ENCODE measurements at places on chromosomes 6 and 20.

- H3K36me3 ChIP-seq: peaks cover 1% of the 10 kb centered on the region
- DNase-seq: peak; percentile 57
- no peak overlapping the region for H3K27ac ChIP-seq
- peak overlapping the region; percentile 68 for H3K4me3 ChIP-seq
- peaks cover 63% of the 10 kb centered on the region for H3K27me3 ChIP-seq
Measured at GRCh38 chr6:21664314-21665109, 71.0 kb downstream of the SOX4 start.

- peaks cover 2% of the 10 kb centered on the region for H3K27me3 ChIP-seq
- no peak for DNase-seq
- no peak overlapping the region for H3K27ac ChIP-seq
- peaks cover 18% of the 10 kb centered on the region for H3K4me1 ChIP-seq
- no peaks in the 10 kb centered on the region for H3K36me3 ChIP-seq
- no peak overlapping the region for H3K4me3 ChIP-seq
Measured at GRCh38 chr6:139763468-139764210, 389.2 kb upstream of the CITED2 start.

DNA sequence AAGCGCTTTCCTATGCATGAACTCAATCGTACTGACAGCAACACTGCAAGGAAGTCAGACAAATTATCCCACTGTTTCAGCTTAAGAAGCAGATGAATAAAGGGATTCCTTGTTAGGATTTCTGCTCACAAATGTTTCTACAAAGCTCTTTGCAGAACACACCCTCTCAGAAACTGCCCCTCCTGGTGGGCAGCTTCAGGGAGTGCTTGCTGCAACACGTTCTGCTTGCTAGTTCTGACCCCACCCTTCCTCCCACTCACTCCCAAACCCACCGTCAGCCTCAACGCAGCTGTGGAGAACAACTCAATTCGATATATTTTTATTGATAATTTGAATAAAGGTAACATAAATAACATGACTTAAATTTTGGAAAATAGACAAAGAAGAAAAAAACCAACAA lies 250.8 kb upstream of the PRDM1 start:
- peaks cover 8% of the 10 kb centered on the region for H3K4me1 ChIP-seq
- no peaks in the 10 kb centered on the region for H3K27me3 ChIP-seq
- peak; percentile 48 for DNase-seq
- no peak overlapping the region for H3K27ac ChIP-seq

DNA sequence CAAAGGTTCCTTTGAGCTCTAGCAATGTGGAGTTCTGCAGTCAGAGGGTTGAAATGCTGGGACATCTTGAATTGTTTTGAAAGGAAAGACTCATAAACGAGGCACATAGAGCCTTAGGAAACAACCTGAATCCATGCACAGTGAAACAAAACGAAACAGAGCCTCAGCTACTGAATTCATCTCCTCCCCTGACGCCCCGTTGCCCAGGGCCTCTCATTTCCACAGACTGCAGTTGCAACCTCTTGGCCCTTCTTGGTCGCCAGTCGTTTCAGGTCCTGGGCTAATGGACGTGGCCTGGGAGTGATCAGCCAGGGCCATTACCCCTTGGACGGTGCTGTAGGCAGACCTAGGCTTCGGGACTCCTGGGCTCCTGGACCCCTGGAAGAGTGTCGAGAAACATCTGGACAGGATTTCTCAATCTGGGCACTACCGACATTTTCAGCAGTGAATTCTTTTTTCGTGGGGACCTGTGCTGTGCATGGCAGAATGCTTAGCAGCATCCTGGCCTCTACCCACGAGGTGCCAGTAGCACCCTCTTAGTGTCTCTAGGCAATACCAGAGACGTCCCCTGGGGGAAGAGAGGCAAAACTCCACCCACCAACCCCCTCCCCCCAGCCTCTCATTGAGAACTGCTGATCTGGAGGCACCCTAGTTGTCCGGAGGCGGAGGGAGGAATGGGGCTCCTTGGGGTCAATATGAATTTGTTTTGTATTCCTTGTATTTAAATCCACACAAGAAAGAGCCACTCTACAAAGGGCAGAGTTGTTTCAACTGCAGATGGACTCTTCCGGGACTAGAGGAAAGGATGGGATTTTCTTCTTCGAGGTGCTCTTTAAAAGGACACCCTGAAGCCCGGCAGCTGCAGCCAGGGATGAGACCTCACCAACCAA lies 50.2 kb downstream of the TMEM242 start:
- DNase-seq: no peak
- peaks cover 7% of the 10 kb centered on the region for H3K4me1 ChIP-seq
- no peaks in the 10 kb centered on the region for H3K36me3 ChIP-seq
- peak overlapping the region; percentile 85 for H3K4me3 ChIP-seq

- H3K4me3 ChIP-seq: no peak overlapping the region
- no peak for DNase-seq
- H3K4me1 ChIP-seq: no peaks in the 10 kb centered on the region
- no peak overlapping the region for H3K27ac ChIP-seq
- no peaks in the 10 kb centered on the region for H3K36me3 ChIP-seq
Measured at GRCh38 chr6:4320860-4321259, 185.5 kb upstream of the ECI2 start.

DNA sequence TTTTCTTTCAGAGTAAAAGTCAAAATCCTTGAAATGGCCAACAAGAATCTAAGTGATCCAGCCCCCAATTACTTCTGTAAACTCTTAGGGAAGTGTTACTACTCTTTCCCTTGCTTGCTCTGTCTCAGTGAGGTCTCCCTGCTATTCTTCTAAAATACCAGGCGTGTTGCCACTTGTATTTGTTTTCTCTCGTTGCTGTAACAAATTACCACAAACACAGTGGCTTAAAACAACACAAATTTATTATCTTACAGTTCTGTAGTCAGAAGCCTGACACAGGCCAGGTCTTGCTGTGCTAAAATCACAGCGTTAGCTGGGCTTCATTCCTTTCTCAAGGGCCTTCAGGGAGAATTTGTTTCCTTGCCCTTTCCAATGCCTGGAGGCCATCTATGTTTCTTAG lies 59.9 kb downstream of the HECA start:
- no peak overlapping the region for H3K27ac ChIP-seq
- peaks cover 5% of the 10 kb centered on the region for H3K36me3 ChIP-seq
- peaks cover 2% of the 10 kb centered on the region for H3K4me1 ChIP-seq
- H3K27me3 ChIP-seq: no peaks in the 10 kb centered on the region

DNA sequence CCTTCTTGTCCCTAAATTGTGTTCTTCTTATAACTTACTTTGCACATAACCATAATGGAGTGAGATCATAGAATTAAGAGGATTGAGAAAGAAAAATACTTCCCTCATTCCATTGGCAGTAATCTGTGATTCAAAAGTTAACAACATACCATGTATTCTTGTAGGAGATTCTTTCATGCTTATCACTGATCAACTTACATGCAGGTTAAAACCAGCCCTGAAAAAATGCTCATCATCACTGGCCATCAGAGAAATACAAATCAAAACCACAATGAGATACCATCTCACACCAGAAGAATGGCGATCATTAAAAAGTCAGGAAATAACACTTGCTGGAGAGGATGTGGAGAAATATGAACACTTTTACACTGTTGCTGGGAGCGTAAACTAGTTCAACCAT lies 36.5 kb upstream of the GFRAL start:
- H3K27ac ChIP-seq: no peak overlapping the region
- no peak overlapping the region for H3K4me3 ChIP-seq
- no peaks in the 10 kb centered on the region for H3K36me3 ChIP-seq
- DNase-seq: no peak

DNA sequence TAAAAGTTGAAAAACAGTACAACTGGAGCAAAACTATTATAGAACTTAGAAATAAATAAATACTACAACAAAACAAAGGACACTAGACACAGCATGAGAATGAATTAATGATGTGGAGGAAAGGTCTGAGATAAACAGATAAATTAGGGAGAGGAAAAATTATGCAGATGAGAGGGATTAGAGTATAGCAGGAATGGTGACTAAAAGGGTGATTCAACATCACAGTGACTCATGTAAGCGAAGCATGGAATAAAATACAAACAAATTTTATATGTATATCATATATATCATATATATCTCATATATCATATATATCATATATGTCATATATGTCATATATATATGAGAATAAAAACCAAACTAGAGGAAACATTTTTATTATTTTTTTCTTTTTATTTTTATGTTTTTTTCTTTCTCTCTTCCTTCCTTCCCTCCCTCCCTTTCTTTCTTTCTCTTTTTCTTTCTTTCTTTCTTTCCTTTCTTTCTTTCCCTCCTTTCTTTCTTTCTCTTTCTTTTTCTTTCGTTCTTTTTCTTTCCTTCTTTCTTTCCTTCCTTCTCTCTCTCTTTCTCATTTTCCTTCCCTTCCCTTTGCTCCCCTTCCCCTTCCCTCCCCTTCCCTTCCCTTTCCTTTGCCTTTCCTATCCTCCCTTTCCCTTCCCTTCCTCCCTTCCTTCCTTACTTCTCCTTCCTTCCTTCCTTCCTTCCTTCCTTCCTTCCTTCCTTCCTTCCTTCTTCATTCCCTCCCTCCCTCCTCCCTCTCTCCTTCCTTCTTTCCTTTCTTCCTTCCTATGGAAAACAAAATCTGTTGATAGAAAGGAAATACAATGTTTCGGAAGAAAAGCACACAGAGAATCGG lies 1014.6 kb downstream of the GRIK2 start:
- no peak overlapping the region for H3K27ac ChIP-seq
- H3K4me3 ChIP-seq: no peak overlapping the region
- H3K36me3 ChIP-seq: no peaks in the 10 kb centered on the region
- no peaks in the 10 kb centered on the region for H3K27me3 ChIP-seq

DNA sequence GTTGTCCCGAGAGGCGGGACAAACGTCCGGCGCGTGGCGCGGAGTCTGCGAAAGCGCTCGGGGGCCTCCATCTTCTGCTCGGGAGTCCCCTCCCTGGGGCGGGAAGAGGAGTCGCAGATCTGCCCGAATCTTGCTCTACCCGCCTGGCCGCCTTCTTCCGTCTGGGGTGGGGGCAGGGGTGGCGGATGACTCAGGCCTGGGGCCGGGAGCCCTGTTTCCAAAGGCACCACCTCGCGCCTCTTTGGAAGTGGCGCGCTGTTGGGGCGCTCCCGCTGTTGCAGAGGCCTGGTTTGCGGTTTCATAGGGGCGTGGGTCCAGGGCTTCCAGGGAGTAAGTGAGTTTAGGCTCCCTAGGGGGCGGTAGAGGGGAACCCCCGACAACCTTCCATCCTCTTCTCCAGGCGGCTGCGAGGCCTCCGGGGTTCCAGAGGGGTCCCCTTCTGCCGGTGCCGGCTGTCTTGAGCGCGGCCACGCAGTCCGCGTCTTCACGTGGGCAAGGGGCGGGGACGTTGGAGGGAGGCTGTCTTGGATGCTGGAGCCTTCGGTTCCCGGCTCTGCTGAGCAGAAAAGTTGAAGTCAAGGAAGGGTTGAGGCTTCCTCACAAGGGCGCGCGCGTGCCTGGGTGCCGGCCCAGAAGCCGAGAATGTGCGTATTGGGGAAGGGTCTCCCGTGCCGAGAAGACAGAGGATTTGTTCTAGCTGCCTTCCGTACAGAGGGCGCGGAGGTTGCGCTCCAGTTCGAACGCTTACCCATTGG lies 2.6 kb upstream of the TFAP2C start:
- H3K36me3 ChIP-seq: no peaks in the 10 kb centered on the region
- H3K4me3 ChIP-seq: no peak overlapping the region
- no peak overlapping the region for H3K27ac ChIP-seq
- peaks cover 52% of the 10 kb centered on the region for H3K27me3 ChIP-seq
- DNase-seq: peak; percentile 54
- H3K4me1 ChIP-seq: peaks cover 6% of the 10 kb centered on the region

DNA sequence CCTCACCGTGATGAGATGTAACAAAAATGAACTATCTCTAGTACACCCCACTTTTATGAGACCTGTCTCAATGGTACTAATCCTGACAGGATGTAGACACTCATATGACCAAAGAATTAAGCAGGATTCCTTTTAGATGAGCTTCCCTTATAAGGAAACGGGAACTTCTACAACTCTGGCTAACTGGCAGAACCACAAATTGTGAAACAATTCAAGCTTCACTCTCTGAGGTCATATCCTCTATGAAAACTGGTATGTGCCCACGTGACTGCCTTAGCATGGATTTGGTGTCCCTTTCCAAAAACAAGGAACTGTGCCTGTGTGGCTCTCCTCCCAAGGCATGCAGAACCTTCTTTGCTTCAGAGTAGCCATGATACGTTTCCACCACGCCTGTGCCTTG lies 14.1 kb upstream of the CPNE5 start:
- no peak for DNase-seq
- peak overlapping the region; percentile 14 for H3K27ac ChIP-seq
- H3K27me3 ChIP-seq: no peaks in the 10 kb centered on the region
- peaks cover 55% of the 10 kb centered on the region for H3K36me3 ChIP-seq

DNA sequence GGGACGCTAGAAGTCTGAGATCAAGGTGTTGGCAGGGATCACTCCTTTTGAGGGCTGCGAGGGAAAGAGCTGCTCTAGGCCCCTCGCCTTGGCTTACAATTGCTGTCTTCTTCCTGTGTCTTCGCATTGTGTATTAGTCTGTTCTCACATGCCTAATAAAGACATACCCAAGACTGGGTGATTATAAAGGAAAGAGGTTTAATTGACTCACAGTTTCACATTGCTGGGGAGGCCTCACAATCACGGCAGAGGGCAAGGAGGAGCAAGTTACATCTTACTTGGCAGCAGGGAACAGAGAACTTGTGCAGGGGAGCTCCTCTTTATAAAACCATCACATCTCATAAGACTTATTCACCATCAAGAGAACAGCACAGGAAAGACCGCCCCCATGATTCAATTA lies 102.5 kb upstream of the ASF1A start:
- peaks cover 13% of the 10 kb centered on the region for H3K36me3 ChIP-seq
- H3K4me1 ChIP-seq: peaks cover 28% of the 10 kb centered on the region
- no peaks in the 10 kb centered on the region for H3K27me3 ChIP-seq
- no peak overlapping the region for H3K4me3 ChIP-seq
- peak overlapping the region; percentile 12 for H3K27ac ChIP-seq
- DNase-seq: no peak

GRCh38 chr20:5789827-5790226 lies 39.6 kb downstream of the SHLD1 start:
- no peak overlapping the region for H3K4me3 ChIP-seq
- H3K36me3 ChIP-seq: peaks cover 10% of the 10 kb centered on the region
- peaks cover 2% of the 10 kb centered on the region for H3K4me1 ChIP-seq
- no peaks in the 10 kb centered on the region for H3K27me3 ChIP-seq
- DNase-seq: no peak
- no peak overlapping the region for H3K27ac ChIP-seq
